H1 (cell line): ENCODE measurements at places on chromosomes 16 and 17. TPM values are rescaled to one million over a fixed set of nuclear protein-coding genes. Genes with fewer than 3 reads are reported as not detected.
A peak's percentile ranks its signal among the peaks of the same experiment; 100 is the strongest.

DNA sequence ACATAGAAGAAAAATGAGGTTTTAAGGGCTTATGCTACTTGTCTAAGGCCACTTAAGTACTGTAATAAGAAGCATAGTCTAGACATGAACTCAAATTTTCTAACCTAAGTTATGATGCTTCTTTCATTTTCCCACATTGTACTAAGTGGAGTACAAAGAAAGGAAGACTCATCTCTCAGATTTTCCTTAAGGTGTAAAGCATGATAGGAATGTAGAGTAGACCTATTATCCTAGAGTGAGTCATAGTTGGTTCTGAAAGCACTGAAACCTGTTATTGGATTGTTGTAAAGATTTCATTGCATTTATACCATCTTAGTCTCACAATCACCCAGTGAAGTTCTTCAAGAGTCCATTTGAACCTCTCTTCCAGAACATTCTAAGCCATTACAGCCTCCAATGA, 343.8 kb downstream of the TOX3 start:
- H3K36me3 ChIP-seq = no peaks in the 10 kb centered on the region
- no peak overlapping the region for H3K27ac ChIP-seq

The ADGRG3 gene
- total RNA-seq = 0.15 and 0.28 TPM in 2 replicates

DNA sequence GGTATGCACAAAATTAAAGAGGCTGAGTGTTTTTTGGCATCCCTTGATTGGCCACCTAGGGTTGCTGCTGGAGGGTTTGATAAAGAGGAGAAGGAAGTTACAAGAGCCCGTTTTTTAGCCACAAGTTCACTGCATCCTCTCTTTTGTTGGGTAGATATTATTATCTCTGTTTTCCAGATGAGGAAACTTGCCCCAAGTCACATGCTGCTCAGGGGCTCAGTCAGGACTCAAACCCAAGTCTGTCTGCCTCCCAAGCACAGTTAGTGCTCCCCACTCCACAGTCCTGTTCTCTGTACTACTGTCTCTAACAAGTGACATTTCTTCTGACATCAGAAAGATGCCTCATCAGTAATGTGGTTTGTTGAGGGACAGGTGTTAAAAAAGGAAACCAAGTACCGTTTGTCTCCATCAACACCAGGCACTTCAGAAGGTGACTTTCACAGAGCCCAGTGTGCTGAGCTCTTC, 1.4 kb downstream of the NT5M start:
- peaks cover 7% of the 10 kb centered on the region; the same call in 1 of the 2 replicates for H3K27me3 ChIP-seq
- no peaks in the 10 kb centered on the region for H3K36me3 ChIP-seq
- no peak for DNase-seq
- H3K4me1 ChIP-seq = no peaks in the 10 kb centered on the region; the same call in none of the 2 replicates
- H3K27ac ChIP-seq = no peak overlapping the region

- no peaks in the 10 kb centered on the region for H3K27me3 ChIP-seq
- no peak overlapping the region for H3K27ac ChIP-seq
- H3K4me1 ChIP-seq = no peaks in the 10 kb centered on the region
These were observed 18.7 kb downstream of the TBC1D24 start for GRCh38 chr16:2493605-2494004.

GRCh38 chr16:832652-833336, 32.3 kb upstream of the GNG13 start:
- no peak for DNase-seq
- H3K27me3 ChIP-seq = no peaks in the 10 kb centered on the region
- H3K4me3 ChIP-seq = no peak overlapping the region
- no peaks in the 10 kb centered on the region for H3K4me1 ChIP-seq
- no peak overlapping the region for H3K27ac ChIP-seq

The ARMC7 gene
- total RNA-seq = 13.6 TPM in 2 replicates

- no peak overlapping the region for H3K27ac ChIP-seq
- no peak overlapping the region for H3K4me3 ChIP-seq
- peaks cover 16% of the 10 kb centered on the region; the same call in 1 of the 2 replicates for H3K36me3 ChIP-seq
- H3K4me1 ChIP-seq = no peaks in the 10 kb centered on the region
- no peak for DNase-seq
These were observed 10.6 kb downstream of the CHMP1A start for GRCh38 chr16:89646906-89647305.

The KRT12 gene
- not detected in 2 replicates for total RNA-seq

DNA sequence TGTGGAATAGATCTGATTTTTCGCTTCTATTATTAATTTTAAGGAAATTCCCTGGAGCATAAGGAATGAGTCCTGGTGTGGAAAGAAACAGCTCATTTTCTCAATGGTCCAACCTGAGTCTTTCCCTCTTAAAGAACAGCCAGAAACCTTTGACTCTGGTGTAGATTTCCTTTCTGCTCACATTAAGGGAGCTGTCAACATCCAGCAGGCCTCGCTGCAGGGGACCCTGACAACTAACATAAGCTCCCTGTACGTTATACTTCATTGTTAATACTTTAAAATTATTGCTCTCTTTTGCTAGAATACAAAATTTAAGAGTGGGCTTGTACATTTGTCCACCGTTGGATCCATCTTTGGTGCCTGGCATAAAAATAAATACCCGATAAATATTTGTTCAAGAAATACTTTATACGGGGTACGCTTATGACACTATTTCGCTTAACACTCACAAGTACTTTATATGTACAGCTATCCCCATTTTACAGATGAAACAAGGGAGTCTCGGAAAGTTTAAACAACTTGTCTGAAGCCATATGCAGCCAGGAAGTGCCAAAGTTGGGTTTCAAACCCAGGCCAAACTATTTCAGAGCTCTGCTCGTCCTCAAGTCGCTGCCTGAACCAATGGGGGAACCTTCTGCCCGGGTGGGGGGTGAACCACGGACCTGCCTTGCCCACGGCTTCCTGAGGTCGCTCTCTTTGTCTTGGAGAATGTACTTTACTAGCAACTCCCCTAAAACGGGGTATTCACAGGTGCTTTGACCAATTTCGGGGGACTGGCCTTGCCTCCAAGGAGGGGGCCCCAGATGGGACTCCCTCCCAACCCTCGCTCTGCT, 611 bp downstream of the SMARCE1 start:
- H3K4me1 ChIP-seq = 0 out of 2 replicates have a peak, but pooled peaks cover 3% of the 10 kb centered on the region
- no peaks in the 10 kb centered on the region for H3K27me3 ChIP-seq
- H3K4me3 ChIP-seq = peak overlapping the region; percentile 99
- peaks cover 14% of the 10 kb centered on the region; the same call in 1 of the 2 replicates for H3K36me3 ChIP-seq
- DNase-seq = no peak
- peak overlapping the region; percentile 93 for H3K27ac ChIP-seq

The ZNF652 gene
- total RNA-seq = 36.5 and 39.6 TPM in 2 replicates

DNA sequence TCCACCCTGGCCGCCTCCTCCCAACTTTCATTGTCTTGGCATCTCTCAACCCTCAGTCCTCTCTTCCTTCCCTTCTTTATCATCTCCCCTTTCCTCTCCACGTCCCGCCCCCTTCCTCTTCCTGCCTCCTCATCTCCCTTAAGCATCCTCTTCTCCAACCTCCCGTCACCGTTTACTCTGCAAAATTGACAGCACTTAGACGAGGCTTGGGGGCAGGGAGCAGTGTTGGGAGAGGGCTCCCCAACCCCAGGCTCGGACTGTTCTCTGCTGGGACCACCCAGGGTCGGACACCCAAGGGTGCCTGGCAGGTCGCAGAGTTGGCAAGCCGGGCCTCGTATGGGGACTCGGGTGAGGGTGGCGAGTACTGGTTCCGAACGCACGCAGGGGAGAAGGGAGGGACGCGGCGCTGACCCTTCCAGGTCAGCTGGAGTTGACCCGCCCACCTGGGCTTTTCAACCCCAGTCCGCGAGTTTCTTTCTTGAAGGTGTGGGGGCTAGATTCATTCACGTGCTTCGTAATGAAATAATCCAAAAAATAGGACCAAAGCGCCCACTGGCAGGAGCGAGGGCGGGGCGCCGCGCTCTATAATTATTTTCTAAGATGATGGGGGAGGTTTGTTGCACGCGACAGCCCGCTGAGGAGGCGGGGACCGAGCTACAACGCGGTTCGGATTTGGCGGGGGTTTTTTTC, 775 bp upstream of the PAGR1 start:
- H3K4me3 ChIP-seq = peak overlapping the region; percentile 91
- no peak overlapping the region for H3K27ac ChIP-seq
- no peaks in the 10 kb centered on the region for H3K27me3 ChIP-seq
- no peak for DNase-seq
- H3K4me1 ChIP-seq = peaks cover 24% of the 10 kb centered on the region

The LDHD gene
- 14.7 and 14.9 TPM in 2 replicates for total RNA-seq

The SLC5A10 gene
- total RNA-seq = 0.11 TPM in 1 of 2 replicates, not detected in the other

The MTSS2 gene
- 34.2 and 36.7 TPM in 2 replicates for total RNA-seq

GRCh38 chr17:1251866-1252608, 18.2 kb upstream of the BHLHA9 start:
- DNase-seq = no peak
- H3K4me3 ChIP-seq = no peak overlapping the region
- no peaks in the 10 kb centered on the region for H3K4me1 ChIP-seq
- no peaks in the 10 kb centered on the region for H3K36me3 ChIP-seq
- H3K27ac ChIP-seq = no peak overlapping the region

- H3K4me1 ChIP-seq = no peaks in the 10 kb centered on the region
- no peak overlapping the region for H3K4me3 ChIP-seq
- peaks cover 17% of the 10 kb centered on the region for H3K27me3 ChIP-seq
- DNase-seq = no peak
- H3K36me3 ChIP-seq = no peaks in the 10 kb centered on the region
These were observed 2.5 kb downstream of the DNAI2 start for GRCh38 chr17:74276541-74277009.

DNA sequence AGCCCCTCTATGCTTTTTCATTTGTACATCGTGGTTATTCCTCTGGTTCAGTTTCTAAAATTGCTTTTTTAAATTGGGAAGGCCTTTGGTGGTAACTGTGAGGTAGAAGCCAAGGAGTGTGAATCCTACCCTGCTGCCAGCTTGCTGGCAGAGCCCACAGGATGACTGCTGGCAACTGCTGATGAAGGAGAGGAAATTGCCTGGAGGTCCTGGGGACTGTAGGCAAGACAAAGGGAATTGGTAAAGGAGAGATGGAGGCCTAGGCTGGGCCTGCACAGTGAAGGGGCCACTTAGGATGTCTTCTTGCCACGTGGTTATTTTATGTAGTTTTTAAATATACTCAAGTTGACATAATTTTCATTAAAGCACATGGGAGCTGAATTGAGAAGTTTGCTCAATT, 15.8 kb downstream of the C17orf58 start:
- H3K4me1 ChIP-seq = no peaks in the 10 kb centered on the region; the same call in 1 of the 2 replicates
- peak; percentile 43 for DNase-seq
- no peaks in the 10 kb centered on the region for H3K27me3 ChIP-seq
- H3K4me3 ChIP-seq = no peak overlapping the region
- H3K36me3 ChIP-seq = no peaks in the 10 kb centered on the region
- H3K27ac ChIP-seq = no peak overlapping the region

The CD300E gene
- total RNA-seq = not detected in 2 replicates

DNA sequence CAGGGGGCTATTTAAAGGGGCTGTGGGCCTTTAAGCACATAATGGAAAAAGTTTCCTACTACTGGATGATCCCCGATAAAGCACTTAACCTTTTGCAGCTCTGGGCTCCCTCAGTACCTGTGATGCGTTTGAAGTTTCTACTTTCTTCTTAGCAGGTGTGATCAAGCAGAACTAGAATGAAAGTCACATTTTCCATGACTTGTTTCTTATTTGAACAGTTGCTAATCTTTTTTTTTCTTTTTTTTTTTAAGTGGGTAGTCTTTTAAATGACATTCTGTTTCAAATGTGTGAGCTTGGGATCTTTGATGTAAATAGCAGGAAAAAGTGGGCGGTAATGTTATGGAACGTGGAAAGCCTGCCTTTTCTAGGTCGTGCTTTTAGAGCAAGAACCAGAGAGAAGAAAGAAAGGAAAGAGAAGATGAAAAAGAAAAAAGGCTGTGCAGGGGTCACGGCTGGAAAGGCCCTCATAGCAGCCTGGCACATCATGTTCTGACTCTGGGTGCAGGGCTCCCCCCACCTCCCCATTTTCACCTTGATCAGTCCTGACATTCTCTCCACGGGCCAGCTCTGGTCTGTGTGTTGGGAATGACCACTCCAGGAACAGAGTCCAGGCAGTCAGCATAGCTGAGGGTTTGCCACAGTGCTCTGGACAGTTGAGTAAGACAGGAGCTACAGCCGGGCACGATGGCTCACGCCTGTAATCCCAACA, 150.6 kb downstream of the CLEC16A start:
- H3K4me1 ChIP-seq = no peaks in the 10 kb centered on the region
- H3K27ac ChIP-seq = no peak overlapping the region
- H3K27me3 ChIP-seq = no peaks in the 10 kb centered on the region
- DNase-seq = no peak
- H3K36me3 ChIP-seq = no peaks in the 10 kb centered on the region
- no peak overlapping the region for H3K4me3 ChIP-seq

- no peaks in the 10 kb centered on the region for H3K4me1 ChIP-seq
- no peaks in the 10 kb centered on the region for H3K36me3 ChIP-seq
- H3K4me3 ChIP-seq = no peak overlapping the region
- no peaks in the 10 kb centered on the region for H3K27me3 ChIP-seq
These were observed 37.7 kb upstream of the ALDH3A2 start for GRCh38 chr17:19610879-19611278.

The G6PC1 gene
- total RNA-seq = not detected in 2 replicates

DNA sequence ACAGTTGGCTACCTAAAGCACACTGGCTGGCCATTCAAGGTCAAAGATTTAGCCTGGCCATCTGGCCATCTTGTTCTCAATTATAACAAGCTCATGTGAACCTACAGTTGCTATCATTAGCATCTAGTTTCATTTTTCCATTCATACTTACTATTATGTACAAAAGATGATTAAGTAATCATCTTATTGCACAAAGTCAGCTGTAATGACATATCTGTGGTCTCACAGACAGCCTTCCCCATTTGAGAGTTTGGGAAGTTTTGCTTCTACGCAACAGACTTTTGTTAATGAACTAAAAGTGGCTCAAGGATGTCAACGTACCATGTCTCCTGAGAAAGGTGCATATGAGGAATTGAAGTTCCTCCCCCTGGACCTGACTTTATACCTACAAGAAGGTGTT, 51.3 kb downstream of the HS3ST3B1 start:
- no peaks in the 10 kb centered on the region for H3K27me3 ChIP-seq
- no peak for DNase-seq
- H3K36me3 ChIP-seq = no peaks in the 10 kb centered on the region

The TMEM92 gene
- total RNA-seq = 11.9 and 12.2 TPM in 2 replicates

DNA sequence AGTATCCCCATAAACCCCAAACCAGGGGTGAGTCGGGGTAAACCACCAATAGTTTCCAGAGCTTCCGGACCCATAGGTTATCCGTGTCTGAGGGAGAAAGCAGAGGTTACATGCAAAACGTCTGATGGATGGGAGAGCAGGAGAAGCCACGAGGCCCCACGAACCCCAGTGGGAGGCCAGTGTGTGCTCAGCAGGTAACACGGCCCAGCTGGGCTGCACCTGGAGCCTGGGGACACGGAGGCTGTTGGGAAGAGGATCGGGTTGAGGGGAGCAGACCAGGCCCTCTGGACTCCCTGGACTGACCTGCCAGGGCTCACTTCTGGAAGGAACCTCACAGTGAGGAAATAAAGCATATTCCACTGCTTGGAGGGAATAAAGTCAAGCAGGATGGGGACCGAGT, 78.1 kb downstream of the SEC14L1 start:
- H3K4me1 ChIP-seq = peaks cover 4% of the 10 kb centered on the region; the same call in 1 of the 2 replicates
- no peak overlapping the region for H3K4me3 ChIP-seq
- no peak for DNase-seq
- no peaks in the 10 kb centered on the region for H3K27me3 ChIP-seq
- peaks cover 6% of the 10 kb centered on the region; the same call in 1 of the 2 replicates for H3K36me3 ChIP-seq

The ITGA2B gene
- 11.3 and 12.3 TPM in 2 replicates for total RNA-seq

- H3K4me1 ChIP-seq = peaks cover 1% of the 10 kb centered on the region
- DNase-seq = no peak
- H3K4me3 ChIP-seq = no peak overlapping the region
- H3K27ac ChIP-seq = no peak overlapping the region
These were observed 6.3 kb downstream of the CHD3 start for GRCh38 chr17:7894866-7895265.
